Uterus (tissue), 4 donors: ENCODE measurements at places on chromosomes 16 and 17. TPM values are rescaled to one million over a fixed set of nuclear protein-coding genes. Genes with fewer than 3 reads are reported as not detected.

DNA sequence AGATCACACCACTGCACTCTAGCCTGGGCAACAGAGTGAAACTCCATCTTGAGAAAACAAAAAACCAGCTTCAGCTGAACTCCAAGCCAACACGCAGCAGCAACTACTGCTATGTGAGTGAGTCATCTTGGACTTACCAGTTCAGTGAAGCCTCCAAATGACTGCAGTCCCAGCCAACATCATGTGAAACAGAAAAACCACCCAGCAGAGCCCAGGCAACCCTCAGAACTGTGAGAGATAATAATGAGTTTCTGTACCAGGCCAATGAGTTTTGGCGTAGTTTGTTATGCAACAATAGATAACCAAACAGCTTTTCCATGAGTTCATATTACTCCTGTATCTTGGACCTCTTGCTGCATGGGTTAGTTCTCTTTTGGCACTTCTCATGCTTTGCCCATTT lies 23.3 kb downstream of the PHF12 start:
- no peaks in the 10 kb centered on the region for H3K36me3 ChIP-seq
- no peaks in the 10 kb centered on the region for H3K27me3 ChIP-seq
- H3K27ac ChIP-seq: no peak overlapping the region

- no peaks in the 10 kb centered on the region for H3K27me3 ChIP-seq
- H3K36me3 ChIP-seq: no peaks in the 10 kb centered on the region
- H3K4me3 ChIP-seq: no peak overlapping the region
- DNase-seq: peak; percentile 4
These were observed 228.9 kb upstream of the TNRC6C start for GRCh38 chr17:77729587-77729986.

DNA sequence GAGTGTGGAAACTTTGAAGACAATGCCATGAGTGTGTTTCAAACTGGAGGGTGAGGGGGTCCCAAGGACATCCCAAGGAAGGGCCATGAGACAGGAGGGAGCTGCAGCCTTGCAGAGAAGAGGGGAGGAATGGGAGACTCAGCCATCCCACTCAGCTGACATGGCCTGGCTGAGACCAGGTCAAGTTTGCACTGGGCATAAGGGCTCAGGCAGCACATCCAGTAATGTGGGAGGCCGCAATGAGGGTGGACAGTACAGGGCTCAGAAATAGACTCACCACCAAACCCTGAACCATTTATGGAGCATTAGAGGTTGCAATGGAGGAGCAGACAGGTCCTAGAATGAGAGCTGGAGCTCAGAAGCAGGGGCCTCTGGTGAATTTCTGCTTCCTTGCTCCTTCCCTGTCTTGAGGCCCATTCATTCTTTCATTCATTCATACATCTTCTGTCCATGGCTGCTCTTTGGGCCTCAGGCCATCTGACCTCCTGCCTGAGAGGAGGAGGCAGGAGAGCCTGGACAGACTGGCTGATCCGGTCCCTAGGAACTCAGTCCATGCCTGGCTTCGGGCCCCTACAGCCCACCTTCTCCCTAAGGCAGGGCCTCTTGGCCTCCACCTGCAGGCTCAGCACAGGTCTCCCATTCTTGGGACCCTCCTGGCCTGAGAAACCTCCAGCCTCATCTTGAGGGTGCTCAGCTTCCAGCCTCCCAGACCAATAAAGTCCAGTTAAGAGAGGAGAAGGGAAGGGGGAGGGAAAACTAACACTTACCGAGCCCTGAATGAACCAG lies 70.5 kb upstream of the CDH5 start:
- H3K27me3 ChIP-seq: no peaks in the 10 kb centered on the region
- no peaks in the 10 kb centered on the region for H3K4me1 ChIP-seq
- no peak for DNase-seq
- no peaks in the 10 kb centered on the region for H3K36me3 ChIP-seq
- no peak overlapping the region for H3K4me3 ChIP-seq

DNA sequence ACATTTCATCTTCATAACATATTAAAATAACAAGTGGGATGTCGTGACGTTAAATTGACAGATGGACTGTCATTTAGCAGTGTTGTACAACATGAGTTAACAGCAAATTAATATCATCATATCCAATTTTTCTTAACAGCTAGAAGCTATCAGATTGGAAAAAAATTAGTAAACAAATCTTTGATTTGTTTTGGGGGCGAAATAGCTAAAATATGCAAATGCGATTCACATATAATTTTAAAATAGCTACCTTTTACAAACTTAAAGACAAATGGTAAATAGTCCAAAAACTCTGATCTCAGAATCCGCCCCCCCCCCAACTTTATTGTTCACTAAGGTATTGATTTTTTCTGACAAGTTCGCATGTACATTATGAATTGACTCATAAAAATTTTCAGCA lies 20.3 kb upstream of the NACA2 start:
- no peaks in the 10 kb centered on the region for H3K36me3 ChIP-seq
- no peaks in the 10 kb centered on the region for H3K4me1 ChIP-seq
- H3K4me3 ChIP-seq: no peak overlapping the region
- H3K27me3 ChIP-seq: no peaks in the 10 kb centered on the region
- no peak overlapping the region for H3K27ac ChIP-seq

GRCh38 chr17:63332286-63332685 lies 113.8 kb downstream of the CYB561 start:
- no peaks in the 10 kb centered on the region for H3K27me3 ChIP-seq
- no peak for DNase-seq
- H3K27ac ChIP-seq: no peak overlapping the region
- H3K36me3 ChIP-seq: no peaks in the 10 kb centered on the region
- H3K4me3 ChIP-seq: no peak overlapping the region

DNA sequence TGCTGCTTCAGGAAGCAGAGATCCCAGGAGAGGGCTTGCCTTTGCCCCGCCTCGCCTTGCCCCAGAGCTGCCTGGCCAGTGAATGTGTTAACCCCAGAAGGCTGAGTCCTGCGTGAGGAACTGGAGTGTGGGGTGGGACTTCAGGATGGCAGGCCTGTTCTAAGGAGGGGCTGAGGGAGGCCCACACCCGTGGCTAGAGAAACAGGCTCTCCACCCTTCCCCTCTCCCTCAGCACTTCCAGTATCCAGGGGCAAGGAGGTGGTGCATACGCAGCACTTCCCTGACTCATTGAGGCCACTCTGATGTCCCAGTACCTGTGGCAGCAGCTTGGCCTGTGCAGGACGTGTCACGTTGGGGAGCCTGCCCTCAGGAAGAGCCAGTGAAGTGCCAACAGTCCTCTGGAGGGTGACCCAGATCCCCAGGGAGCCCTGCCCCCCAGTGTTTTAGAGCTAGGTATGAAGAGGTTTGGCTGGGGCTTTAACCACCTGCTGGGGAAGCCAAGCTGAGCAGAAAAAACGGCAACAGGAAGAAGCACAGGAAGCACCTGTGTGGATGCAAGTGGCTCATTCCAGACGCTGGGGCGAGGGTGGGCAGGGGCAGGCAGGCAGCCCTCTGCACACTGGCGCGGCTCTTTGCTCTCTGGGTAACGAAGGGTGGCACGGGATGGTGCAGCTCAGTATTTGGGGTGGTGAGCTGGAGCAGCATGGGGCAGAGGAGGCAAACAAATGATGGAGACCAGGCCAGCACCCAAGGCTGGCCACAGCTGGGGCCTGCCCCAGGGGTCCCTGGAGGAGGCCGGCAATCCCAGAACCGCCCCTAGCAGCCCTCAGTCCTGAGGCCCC lies 14.7 kb upstream of the CTCF start:
- DNase-seq: peak; percentile 38
- no peaks in the 10 kb centered on the region for H3K4me1 ChIP-seq
- H3K4me3 ChIP-seq: no peak overlapping the region
- H3K27ac ChIP-seq: no peak overlapping the region

DNA sequence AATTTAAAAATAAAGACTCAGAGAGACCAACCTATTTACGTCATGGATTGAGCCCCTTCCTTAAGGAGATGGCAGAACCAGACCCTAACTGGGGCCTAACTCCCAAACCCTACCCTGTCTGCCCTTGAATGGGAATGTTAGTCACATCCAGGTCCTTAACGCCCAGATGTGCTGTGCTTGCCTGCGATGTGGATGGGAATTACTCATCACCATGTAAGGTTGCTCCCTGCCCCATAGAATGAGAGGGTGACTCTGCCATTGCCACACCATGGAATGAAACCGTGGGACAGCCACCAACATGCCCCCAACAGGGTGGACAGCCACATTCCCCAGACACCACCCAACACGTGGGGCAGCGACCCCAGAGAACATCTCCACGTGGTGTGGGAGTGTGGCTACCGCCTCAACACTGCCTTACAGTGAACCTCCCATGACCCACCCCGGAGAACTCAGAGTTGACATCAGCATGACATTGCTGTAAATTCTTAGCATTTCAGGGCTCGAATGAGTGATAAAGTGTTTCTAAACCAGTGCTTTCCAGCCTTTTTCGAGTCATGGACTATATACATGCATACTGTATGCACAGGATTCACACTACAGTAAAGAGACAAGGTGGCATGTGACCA lies 31.8 kb downstream of the SCNN1B start:
- H3K4me1 ChIP-seq: no peaks in the 10 kb centered on the region
- DNase-seq: no peak
- no peaks in the 10 kb centered on the region for H3K27me3 ChIP-seq
- no peaks in the 10 kb centered on the region for H3K36me3 ChIP-seq

- no peak for DNase-seq
- no peaks in the 10 kb centered on the region for H3K4me1 ChIP-seq
- no peak overlapping the region for H3K4me3 ChIP-seq
- H3K27ac ChIP-seq: no peak overlapping the region
- no peaks in the 10 kb centered on the region for H3K27me3 ChIP-seq
These were observed 45.1 kb upstream of the HNF1B start for GRCh38 chr17:37789771-37790541.

GRCh38 chr17:18247613-18248001 lies 10.9 kb downstream of the FLII start:
- H3K36me3 ChIP-seq: no peaks in the 10 kb centered on the region
- no peaks in the 10 kb centered on the region for H3K27me3 ChIP-seq
- H3K4me1 ChIP-seq: no peaks in the 10 kb centered on the region
- peak overlapping the region; percentile 22 for H3K27ac ChIP-seq

GRCh38 chr17:55072898-55073297 lies 104.3 kb downstream of the STXBP4 start:
- H3K27me3 ChIP-seq: no peaks in the 10 kb centered on the region
- no peaks in the 10 kb centered on the region for H3K36me3 ChIP-seq
- no peaks in the 10 kb centered on the region for H3K4me1 ChIP-seq
- H3K27ac ChIP-seq: no peak overlapping the region
- DNase-seq: no peak

DNA sequence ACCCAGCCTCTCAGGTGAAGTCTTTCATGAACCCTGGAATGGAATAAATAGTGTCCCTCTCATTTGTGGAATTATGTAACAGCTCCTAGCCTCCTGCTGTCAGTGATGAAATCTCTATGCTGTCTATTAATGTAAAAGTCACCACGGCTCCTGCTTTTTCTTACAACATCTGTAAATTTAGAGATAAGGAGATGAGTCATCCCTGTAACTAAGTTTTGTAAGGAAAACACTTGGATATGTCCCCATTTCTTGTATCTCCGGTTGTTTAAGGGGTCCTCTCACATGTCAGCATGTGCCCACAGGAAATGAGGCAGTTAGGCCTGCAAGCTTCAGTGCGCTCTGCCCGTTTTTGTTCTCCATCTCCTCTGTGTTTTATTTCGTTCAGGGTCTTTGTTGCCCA lies 2.8 kb upstream of the NAT9 start:
- peaks cover 6% of the 10 kb centered on the region for H3K4me1 ChIP-seq
- H3K27me3 ChIP-seq: no peaks in the 10 kb centered on the region
- no peak for DNase-seq
- H3K27ac ChIP-seq: no peak overlapping the region
- H3K36me3 ChIP-seq: no peaks in the 10 kb centered on the region

GRCh38 chr16:69607674-69608073 lies 41.9 kb downstream of the NFAT5 start:
- no peak overlapping the region for H3K4me3 ChIP-seq
- no peaks in the 10 kb centered on the region for H3K27me3 ChIP-seq
- no peak overlapping the region for H3K27ac ChIP-seq
- no peaks in the 10 kb centered on the region for H3K4me1 ChIP-seq

GRCh38 chr16:48326915-48327314 lies 58.3 kb downstream of the SIAH1 start:
- no peak overlapping the region for H3K4me3 ChIP-seq
- H3K4me1 ChIP-seq: no peaks in the 10 kb centered on the region
- H3K27me3 ChIP-seq: no peaks in the 10 kb centered on the region
- no peak for DNase-seq
- H3K27ac ChIP-seq: no peak overlapping the region
- H3K36me3 ChIP-seq: no peaks in the 10 kb centered on the region

GRCh38 chr17:70307430-70308225 lies 138.3 kb downstream of the KCNJ2 start:
- no peak overlapping the region for H3K4me3 ChIP-seq
- no peaks in the 10 kb centered on the region for H3K36me3 ChIP-seq
- H3K4me1 ChIP-seq: no peaks in the 10 kb centered on the region
- H3K27me3 ChIP-seq: no peaks in the 10 kb centered on the region

- DNase-seq: no peak
- H3K36me3 ChIP-seq: no peaks in the 10 kb centered on the region
- no peaks in the 10 kb centered on the region for H3K4me1 ChIP-seq
- H3K4me3 ChIP-seq: no peak overlapping the region
- H3K27ac ChIP-seq: peak overlapping the region; percentile 17
These were observed 9.5 kb downstream of the PNMT start for GRCh38 chr17:39677542-39678339.

GRCh38 chr16:88672776-88673175 lies 9.9 kb upstream of the MVD start:
- H3K36me3 ChIP-seq: no peaks in the 10 kb centered on the region
- DNase-seq: no peak
- no peaks in the 10 kb centered on the region for H3K4me1 ChIP-seq
- no peak overlapping the region for H3K4me3 ChIP-seq

- H3K27ac ChIP-seq: no peak overlapping the region
- no peaks in the 10 kb centered on the region for H3K36me3 ChIP-seq
- peaks cover 4% of the 10 kb centered on the region for H3K4me1 ChIP-seq
- no peaks in the 10 kb centered on the region for H3K27me3 ChIP-seq
These were observed 192.4 kb downstream of the SEC14L1 start for GRCh38 chr17:77332981-77333685.

Gene UTP4
- 12.1 TPM for total RNA-seq

Gene CCL3
- 0.49 TPM for total RNA-seq

Gene TPSB2
- 36.2 TPM for total RNA-seq

Gene KRT28
- total RNA-seq: not detected

Gene PRRT2
- 54.5 TPM for total RNA-seq

Gene KRTAP16-1
- not detected for total RNA-seq

Gene EVPLL
- total RNA-seq: not detected

Gene SLC16A6
- total RNA-seq: 0.35 TPM
